ENCODE measurements at places on chromosomes 7 and 10. TPM values are rescaled to one million over a fixed set of nuclear protein-coding genes. Genes with fewer than 3 reads are reported as not detected.

GRCh38 chr7:54541669-54542625 lies at the start of gene VSTM2A:
VSTM2A (plus strand) TSS chr7:54542375; CDS start chr7:54542731, 356 bp downstream.
- peak; percentile 41 for DNase-seq

DNA sequence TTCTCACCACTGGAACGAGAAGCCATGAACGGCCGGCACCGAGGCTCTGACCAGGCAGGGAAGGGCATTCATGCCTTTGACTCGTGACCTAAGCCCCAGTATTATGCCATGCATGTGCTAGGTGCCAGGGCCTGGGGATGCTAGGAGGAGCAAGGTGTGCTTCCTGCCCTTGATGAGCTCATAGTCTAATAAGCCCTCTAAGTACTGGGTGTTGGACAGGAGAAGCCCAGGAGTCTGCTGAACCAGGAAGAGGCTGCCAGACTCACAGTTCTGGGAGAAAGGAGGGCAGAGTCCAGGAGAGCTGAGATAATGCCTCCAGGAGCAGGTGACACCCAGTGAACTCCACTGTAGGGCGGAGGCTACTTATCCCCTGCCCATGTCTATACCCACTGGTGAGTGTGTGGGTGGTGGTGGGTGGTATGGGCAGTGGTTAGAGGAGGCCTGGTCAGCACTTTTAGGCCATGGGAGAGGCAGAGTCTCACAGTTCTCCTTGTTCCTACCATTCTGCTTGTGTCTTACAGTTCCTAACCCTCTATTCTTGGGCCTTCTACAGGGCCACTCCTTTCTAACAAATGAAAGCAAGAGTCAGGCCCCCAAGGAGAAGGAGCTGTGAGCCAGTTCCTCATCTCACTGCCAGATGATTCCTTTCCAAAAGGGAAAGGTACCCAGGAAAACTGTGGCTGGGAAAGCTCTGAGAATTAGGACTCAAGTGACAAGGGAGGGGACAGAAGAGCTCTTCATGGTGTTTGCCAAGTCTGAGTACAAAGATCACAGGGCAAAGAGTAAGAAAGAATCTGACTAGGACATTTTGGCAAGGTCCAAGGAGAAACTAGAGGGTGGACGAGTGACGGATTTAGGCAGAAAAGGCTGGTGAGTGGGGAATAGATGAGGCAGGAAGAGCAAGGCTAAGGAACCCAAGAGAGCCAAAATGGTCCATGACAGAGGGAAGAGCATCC lies 3.6 kb upstream of the MXI1 start:
- DNase-seq = no peak

- no peak for DNase-seq
Observed at GRCh38 chr10:123385508-123386080, 231.4 kb downstream of the BUB3 start.

- DNase-seq = no peak
Observed at GRCh38 chr10:66151346-66151745, 774.5 kb upstream of the LRRTM3 start.

DNA sequence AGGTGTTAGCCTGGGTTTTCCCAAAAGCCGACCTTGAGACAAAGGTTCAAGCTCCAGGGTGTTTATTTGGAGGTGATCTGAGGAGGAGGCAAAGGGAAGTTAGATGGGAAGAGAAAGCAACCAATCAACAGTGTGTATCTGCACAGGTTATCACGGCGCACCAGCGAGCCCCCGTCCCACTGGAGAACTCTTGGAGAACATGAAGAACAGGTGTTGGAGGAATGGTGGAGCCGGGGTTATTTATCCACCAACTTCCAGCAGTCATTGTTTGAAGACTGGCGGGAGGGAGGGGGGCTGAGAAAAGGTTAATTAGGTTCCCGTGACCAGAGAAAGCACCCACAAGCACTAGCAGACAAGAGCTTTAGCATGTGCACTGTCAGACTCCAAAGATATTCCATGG lies 282.5 kb upstream of the FOXK1 start:
- DNase-seq = no peak

DNA sequence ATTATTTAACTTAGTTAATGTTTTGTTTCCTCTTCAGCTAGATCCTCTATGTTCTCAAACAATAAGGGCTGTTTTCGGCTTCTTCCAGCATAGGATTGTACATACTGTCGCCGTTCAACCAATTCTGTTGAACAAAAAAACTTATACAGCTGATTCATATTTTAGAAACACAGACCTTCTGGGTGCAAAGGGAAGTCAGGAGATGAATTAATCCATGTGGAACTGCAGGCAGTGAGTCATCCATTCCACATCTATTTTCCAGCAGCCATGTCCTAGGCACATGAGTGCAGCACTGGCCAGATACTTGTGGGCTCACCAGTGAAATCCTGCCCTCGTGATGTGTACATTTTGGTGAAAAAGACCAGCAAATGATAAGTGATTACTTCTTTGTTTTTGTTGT lies 163.2 kb downstream of the JAZF1 start:
- no peak for DNase-seq

DNA sequence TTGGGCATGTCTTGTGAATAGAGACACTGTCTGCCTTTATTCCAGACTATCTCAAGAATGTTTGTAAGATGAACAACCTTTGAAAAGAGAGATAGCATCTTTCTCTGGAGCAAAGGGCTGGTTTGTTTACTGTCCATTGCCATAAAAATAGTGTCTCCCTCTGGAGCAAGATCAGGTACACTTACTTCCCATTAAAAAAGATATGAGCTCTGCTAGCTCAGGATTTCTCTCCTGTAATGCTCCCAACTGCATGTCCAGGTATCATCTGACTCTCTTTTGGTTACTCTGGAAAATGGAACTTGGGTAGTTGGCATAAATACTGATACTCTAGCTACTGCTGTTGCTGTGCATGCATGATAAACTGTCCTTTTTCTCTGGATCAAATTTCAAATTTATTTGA lies 381.1 kb downstream of the TFEC start:
- DNase-seq = no peak

DNA sequence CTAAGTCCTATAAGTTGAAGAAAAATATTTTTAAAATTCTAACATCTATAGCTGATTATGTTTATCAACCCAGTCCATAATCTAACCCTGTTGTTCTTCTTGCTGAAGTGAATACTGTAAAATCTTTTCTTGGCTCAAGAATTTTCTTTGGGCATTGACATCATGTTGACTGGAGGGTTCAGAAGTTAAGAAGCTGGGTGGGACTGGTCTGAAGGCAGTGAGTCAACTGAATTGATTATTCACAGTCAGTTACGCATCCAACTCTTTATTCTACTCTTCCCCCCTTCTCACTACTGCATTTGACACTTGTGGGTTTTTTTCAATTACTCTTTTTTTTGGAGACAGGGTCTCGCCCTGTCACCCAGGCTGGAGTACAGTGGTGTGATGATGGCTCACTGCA lies 31.0 kb downstream of the DENND2A start:
- no peak for DNase-seq

- no peak for DNase-seq
Observed at GRCh38 chr7:50450590-50451032, 461 bp upstream of the FIGNL1 start.

- no peak for DNase-seq
Observed at GRCh38 chr7:151662251-151662826, 142.6 kb upstream of the RHEB start.

- DNase-seq = no peak
Observed at GRCh38 chr7:141979568-141979967, 6.0 kb upstream of the TAS2R38 start.

DNA sequence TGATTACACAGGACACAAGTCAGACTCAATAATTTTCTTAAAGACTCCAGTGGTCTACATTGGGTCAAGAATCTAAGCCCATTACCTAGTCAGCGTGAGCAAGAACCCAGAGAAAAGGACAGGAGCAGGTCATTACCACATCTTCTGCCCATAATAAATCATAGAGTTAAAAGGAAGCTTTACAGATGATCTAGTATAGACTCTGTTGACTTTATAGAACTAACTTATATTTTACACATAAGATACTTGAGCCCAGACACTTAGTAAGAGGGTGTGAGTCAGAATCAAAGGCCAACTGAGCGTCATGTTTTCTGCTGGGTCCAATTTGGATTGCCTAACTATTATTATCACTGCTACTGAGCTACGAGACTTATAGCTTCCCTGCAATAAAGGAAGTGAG lies 206.1 kb upstream of the NPSR1 start:
- DNase-seq = no peak

- no peak for DNase-seq
Observed at GRCh38 chr10:48412081-48412480, 105.6 kb downstream of the MAPK8 start.

DNA sequence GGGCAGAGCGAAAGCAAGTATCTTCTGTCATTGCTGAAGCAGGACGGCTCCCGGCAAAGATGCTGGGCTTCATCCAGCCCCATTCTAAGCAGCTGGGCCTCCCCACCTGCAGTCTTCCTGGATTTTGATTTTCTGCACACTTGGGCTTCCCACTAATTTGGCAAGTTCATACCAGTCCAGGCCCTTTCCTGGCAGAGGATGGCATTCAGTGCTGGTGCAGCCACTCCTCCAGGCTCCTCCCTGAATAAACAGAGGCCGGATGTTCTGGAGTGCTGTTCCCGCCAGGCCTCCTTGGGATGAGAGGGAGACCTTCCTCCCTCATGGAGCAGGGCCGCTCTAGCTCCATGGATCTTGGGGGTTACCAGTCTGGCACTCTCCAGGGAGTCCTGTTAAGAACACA lies 3.4 kb downstream of the BAG3 start:
- DNase-seq = no peak

GRCh38 chr10:126336801-126337200 lies 51.5 kb downstream of the ADAM12 start:
- DNase-seq = no peak

DNA sequence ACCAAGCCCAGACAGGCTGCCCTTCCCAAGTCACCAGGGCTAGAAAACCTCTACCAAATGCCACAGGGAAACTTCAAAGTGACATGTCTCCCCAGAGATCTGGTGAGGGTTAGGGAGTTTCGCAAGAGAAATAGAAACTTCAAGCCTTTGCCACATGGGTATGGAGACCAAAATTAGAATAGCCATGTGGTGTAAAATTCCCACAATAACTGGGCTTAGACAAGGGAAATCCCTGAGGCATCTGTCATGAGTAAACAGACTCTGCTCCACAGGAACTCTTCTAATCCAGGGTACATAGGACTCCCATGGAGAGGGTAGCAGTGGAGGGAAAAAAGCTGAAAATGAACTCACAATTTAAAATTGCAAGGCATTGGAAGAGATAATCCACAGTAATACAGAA lies 14.3 kb downstream of the ADAM12 start:
- DNase-seq = no peak

- DNase-seq = peak; percentile 12
Observed at GRCh38 chr10:96292971-96293920, 11.0 kb upstream of the DNTT start.

DNA sequence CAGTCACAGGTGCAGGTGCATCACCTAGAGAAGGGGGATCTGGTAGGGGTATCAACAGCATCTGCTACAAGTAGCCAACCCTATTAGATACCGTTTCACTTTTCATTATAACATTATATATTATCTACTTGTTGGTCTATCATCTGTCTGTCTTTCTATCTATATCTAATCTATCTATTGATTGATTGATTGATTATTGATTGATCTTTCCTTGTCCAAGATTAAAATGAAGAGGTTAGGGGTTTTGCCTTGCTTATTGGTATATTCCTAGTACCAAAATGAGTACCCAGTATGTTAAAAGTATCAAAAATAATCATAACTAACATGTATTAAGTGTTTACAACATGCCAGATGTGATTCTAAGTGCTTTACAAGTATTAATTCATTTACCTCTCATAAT lies 121.5 kb downstream of the GPR158 start:
- no peak for DNase-seq

DNA sequence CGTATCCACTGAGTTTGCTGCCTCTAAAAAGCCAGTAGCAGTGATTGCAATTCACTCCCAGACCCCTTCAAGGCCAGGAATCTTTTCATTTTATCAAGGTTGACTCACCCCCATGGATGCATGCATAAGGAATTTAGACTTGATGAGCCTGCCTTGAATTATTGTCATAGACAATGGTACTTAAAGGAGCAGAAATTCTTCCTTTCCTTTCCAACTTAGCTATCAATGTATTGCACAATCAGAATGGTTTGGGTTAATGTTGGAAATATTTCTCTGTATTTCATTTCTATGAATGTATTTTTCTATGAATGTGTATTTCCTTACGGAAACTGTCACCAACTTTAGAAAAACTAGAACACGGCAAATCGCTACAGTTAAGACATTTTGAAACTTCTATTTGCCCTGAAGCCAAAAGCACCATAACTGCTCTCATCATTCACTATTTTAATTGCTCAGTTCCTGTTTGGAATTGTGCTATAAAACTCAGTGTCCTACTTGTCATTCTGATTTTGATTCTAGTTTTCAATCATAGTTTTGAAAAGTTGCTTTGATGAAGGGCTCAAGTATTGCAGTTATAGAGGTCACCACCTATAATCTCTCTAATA lies 355.7 kb upstream of the AKR1E2 start:
- no peak for DNase-seq

DNA sequence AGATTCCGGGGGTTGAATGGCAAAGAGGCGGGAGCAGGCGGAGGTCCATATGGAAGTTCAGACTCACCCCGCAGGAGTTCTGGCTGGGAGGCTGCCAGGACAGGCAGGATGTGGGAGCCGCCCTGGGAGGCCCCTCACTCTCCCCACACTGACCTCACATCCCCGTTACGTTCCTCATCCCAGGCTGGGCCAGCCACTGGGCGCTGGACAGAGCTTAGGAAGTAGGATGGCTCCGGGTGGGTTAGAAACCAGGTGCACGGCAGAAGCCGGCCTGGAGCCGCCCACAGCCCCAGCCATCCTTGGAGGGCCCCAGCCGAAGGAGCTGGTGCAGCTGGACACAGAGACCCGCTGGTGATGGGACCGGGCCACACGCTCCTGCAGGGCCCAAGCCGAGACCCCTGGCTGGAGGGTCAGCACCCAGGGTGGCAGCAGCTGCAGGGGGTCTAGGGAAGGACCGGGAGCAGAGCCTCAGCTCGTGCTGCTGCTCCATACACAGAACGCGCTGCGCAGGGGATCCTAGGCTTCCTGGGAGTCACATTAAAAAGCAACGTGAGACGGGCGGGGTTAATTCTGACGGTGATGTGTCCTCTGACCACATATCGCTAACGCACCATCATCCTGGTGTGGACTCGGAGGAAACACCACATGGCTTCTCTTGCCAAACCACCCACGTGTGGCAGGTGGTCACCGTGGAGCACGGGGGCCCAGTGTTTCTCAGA lies 98.6 kb upstream of the DIP2C start:
- DNase-seq = no peak

- DNase-seq = no peak
Observed at GRCh38 chr7:143454091-143454680, 10.9 kb downstream of the TAS2R60 start.

Gene SGCE
- total RNA-seq = 69.7 TPM

Gene NPC1L1
- not detected for total RNA-seq

Gene CLRN3
- not detected for total RNA-seq

Gene PMPCB
- 65.2 TPM for total RNA-seq

Gene COBL
- total RNA-seq = 2.4 TPM

Gene ST8SIA6
- total RNA-seq = 4.9 TPM

Gene KRIT1
- total RNA-seq = 92.1 TPM

Gene AKR1C2
- 39.5 TPM for total RNA-seq

Gene TMEM270
- total RNA-seq = not detected

Gene DNAJC12
- total RNA-seq = 4.5 TPM

Gene TMEM176B
- total RNA-seq = 2.4 TPM

Gene CPA1
- not detected for total RNA-seq

Gene NANOS1
- 7.3 TPM for total RNA-seq

Gene CFAP70
- total RNA-seq = 0.82 TPM

Gene GRK5
- 11.4 TPM for total RNA-seq

All from frontal cortex (tissue), 4 donors.